Naive B cell (primary cell): ENCODE measurements at places on chromosomes 5 and 9. TPM values are rescaled to one million over a fixed set of nuclear protein-coding genes. Genes with fewer than 3 reads are reported as not detected.

GRCh38 chr9:72315089-72315509, 49.9 kb downstream of the ZFAND5 start:
- H3K4me1 ChIP-seq, result peaks cover 22% of the 10 kb centered on the region
- peak overlapping the region; percentile 40 for H3K4me3 ChIP-seq
- H3K27me3 ChIP-seq, result no peaks in the 10 kb centered on the region
- no peak overlapping the region for H3K27ac ChIP-seq

- H3K36me3 ChIP-seq, result peaks cover 9% of the 10 kb centered on the region
- H3K27ac ChIP-seq, result no peak overlapping the region
- no peak for DNase-seq
- no peak overlapping the region for H3K4me3 ChIP-seq
Observed at GRCh38 chr9:35566417-35566816, 38.6 kb upstream of the TESK1 start.

DNA sequence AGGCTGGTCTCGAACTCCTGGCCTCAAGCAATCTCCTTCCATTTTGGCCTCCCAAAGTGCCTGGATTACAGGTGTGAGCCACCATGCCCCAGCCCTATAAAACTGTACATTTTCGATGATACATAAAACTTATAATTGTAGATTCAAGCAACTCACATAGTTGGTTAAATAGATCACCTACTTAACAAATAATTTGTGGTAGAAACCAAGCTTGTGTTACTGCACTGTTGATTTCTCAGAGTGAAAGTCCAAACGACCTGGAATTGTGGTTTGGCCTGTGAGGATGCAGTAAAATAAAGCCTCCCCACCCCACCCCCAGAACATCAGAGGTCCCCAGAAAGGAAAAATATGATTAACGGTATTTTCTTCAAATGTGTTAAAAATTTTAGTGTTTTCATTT, 92.7 kb downstream of the TRIO start:
- H3K4me3 ChIP-seq, result no peak overlapping the region
- DNase-seq, result no peak
- no peaks in the 10 kb centered on the region for H3K27me3 ChIP-seq
- H3K27ac ChIP-seq, result no peak overlapping the region
- H3K4me1 ChIP-seq, result peaks cover 53% of the 10 kb centered on the region
- no peaks in the 10 kb centered on the region for H3K36me3 ChIP-seq

DNA sequence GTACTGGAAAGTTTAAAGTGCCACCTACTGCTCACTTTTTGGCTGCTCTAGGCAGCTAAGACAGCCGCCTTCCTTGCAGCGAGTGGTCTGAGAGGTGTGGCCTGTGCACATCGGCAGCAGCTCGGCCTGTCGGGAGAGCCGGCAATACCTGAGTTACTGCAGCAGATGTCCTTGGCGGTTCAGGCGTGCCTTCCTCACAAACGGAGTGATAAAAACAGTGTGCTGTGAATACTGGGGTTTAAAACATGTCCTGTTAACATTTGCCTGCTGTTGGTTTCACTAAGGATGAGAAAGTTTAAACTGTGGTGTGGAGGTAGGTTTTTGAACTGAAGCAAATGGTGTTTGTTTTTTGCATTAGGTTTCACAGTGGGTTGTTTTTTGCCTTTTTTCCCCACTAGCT, 12.9 kb downstream of the TRAF2 start:
- no peaks in the 10 kb centered on the region for H3K27me3 ChIP-seq
- no peak for DNase-seq
- H3K4me1 ChIP-seq, result peaks cover 29% of the 10 kb centered on the region
- H3K4me3 ChIP-seq, result no peak overlapping the region

DNA sequence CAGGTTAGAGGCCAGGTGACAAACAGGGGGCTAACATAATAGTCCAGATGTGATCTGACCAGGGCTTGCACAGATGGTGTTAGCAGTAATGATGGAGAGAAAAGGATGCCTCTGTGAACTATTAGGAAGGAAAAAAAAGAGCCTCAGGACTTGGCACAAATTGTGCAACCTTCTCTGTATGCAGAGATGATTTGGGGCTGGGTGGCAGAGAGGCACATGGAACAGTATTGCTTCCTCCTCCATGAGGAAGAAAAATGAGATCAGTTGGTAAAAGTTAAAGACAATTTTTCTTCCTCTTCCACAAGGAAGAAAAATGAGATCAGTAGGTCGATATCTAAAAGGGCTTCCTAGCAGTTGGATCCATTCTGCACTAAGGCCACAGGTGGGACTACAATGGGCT, 13.9 kb upstream of the ANXA6 start:
- no peak overlapping the region for H3K4me3 ChIP-seq
- DNase-seq, result no peak
- H3K27me3 ChIP-seq, result no peaks in the 10 kb centered on the region
- H3K36me3 ChIP-seq, result no peaks in the 10 kb centered on the region
- H3K27ac ChIP-seq, result peak overlapping the region; percentile 91

- H3K4me3 ChIP-seq, result no peak overlapping the region
- no peaks in the 10 kb centered on the region for H3K36me3 ChIP-seq
- H3K27me3 ChIP-seq, result no peaks in the 10 kb centered on the region
- DNase-seq, result no peak
- no peaks in the 10 kb centered on the region for H3K4me1 ChIP-seq
- no peak overlapping the region for H3K27ac ChIP-seq
Observed at GRCh38 chr5:112511920-112512319, 92.8 kb upstream of the EPB41L4A start.

GRCh38 chr9:133991964-133992779, at the start of gene VAV2:
Gene VAV2 (minus strand): TSS chr9:133992324. CDS start chr9:133992278, 46 bp downstream.
- peak; percentile 68 for DNase-seq
- peak within 1 kb of the TSS; percentile 88 for H3K4me3 ChIP-seq
- peaks cover 52% of the 10 kb centered on the region for H3K4me1 ChIP-seq
- H3K36me3 ChIP-seq, result no peaks in the 10 kb centered on the region

DNA sequence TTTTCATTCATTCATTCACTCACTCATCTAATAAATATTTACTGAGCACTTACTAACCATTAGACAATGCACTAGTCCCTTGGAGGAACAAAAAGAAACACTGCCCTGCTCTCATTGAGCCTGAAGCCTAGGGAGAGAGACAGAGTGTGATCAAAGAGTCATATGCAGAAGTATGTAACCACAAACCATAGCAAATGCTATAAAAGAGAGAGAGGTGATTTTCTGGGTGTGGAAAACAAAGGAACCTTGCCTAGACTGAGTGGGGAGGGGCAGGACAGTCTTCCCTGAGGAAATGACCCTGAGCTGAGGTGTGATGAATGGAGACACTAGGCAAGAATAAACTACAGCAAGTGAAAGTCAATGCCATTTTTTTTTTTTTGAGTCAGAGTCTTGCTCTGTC, 10.8 kb upstream of the ADRA1B start:
- H3K4me1 ChIP-seq, result no peaks in the 10 kb centered on the region
- peaks cover 34% of the 10 kb centered on the region for H3K27me3 ChIP-seq
- no peaks in the 10 kb centered on the region for H3K36me3 ChIP-seq
- peak overlapping the region; percentile 15 for H3K27ac ChIP-seq

DNA sequence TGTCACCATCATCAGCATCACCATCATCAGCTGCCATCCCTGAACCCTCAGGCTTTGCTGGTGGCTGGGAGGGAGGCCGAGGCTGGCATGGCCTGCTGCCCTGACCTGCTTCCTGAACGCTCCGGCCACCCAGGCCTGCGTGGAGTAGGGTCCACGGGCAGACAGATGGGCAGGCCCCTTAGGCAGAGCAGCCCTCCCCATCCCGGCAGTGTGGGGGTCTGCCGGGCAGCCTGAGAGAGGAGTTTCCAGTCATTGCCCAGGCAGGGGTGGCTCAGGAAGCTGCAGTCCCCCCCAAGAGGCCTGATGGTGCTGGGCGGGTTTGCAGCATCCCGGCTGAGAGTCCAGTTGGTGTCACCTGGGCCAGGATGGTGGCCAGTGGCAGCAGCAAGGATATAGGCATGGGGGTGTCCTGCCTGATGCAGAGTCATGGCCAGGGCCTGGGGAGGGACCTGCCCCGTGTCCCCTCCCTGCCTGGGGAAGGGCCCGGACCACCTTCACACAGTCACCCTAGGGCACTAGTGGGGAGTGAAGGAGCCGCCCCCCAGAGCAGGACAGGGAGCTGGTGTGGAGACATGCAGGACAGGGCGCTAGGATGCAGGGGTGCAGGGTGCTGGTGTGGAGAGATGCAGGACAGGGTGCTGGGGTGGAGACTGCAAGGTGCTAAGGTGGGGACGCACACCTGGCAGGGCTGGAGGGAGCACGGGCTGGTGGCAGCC, 7.7 kb upstream of the EGFL7 start:
- no peak overlapping the region for H3K4me3 ChIP-seq
- peaks cover 34% of the 10 kb centered on the region for H3K4me1 ChIP-seq
- DNase-seq, result no peak
- no peak overlapping the region for H3K27ac ChIP-seq
- H3K27me3 ChIP-seq, result peaks cover 34% of the 10 kb centered on the region

DNA sequence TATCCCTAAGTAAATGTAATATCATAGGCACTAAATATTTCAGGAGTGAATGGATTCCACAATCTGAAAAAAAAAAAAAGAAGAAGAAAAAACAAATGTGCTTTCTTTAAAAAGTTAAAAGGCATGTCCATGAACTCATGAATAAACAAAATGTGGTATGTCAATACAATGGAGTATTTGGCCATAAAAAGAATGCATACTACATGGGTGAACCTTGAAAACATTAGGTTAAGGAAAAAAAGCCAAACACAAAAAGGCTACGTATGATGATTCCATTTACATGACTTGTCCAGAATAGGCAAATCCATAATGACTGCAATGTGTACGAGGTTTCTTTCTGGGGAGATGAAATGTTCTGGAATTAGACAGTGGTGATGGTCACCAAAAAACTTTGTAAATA, 45.3 kb downstream of the FNIP1 start:
- H3K27me3 ChIP-seq, result no peaks in the 10 kb centered on the region
- no peak overlapping the region for H3K27ac ChIP-seq
- no peak overlapping the region for H3K4me3 ChIP-seq
- peaks cover 29% of the 10 kb centered on the region for H3K4me1 ChIP-seq
- DNase-seq, result no peak

DNA sequence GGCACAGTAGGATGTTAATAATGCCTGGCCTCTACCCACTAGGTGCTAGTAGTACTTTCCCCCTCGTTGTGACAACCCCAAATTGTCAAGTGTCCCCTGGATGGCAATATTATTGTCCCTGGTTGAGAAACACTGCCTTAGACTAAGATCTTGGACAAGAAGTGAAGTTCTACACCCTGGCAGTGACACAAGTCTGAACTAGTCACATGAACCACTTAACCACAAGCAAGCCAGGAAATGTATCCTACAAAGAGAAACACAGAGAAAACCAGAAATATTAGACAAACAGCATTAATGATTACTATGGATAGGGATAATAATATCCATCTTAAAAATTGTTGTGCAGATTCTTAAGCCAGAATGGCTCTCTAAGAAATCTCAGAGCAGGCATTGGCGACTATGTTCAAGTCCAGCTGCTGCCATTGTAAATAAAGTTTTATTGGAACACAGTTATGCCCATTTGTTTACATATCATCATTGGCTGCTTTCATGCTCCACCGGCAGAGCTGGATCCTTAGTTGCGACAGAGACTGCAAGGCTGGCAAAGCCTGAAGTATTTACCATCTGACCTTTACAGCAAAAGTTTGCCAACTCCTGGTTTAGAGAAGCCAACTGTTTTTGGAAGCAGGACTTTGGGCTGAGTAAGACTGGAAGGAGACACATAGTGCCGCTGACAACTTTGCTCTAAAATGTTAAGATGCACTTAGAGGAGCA, 80.8 kb downstream of the NTRK2 start:
- H3K27me3 ChIP-seq, result no peaks in the 10 kb centered on the region
- no peak overlapping the region for H3K27ac ChIP-seq
- H3K4me1 ChIP-seq, result no peaks in the 10 kb centered on the region
- H3K4me3 ChIP-seq, result no peak overlapping the region
- no peaks in the 10 kb centered on the region for H3K36me3 ChIP-seq

- peaks cover 88% of the 10 kb centered on the region for H3K27me3 ChIP-seq
- peaks cover 6% of the 10 kb centered on the region for H3K4me1 ChIP-seq
- H3K4me3 ChIP-seq, result no peak overlapping the region
- H3K36me3 ChIP-seq, result no peaks in the 10 kb centered on the region
- DNase-seq, result no peak
Observed at GRCh38 chr9:116152941-116153764, 438 bp upstream of the PAPPA start.

- no peaks in the 10 kb centered on the region for H3K36me3 ChIP-seq
- no peak overlapping the region for H3K4me3 ChIP-seq
- DNase-seq, result no peak
- no peak overlapping the region for H3K27ac ChIP-seq
- H3K4me1 ChIP-seq, result peaks cover 35% of the 10 kb centered on the region
Observed at GRCh38 chr5:56429110-56429561, 196.0 kb upstream of the ANKRD55 start.

DNA sequence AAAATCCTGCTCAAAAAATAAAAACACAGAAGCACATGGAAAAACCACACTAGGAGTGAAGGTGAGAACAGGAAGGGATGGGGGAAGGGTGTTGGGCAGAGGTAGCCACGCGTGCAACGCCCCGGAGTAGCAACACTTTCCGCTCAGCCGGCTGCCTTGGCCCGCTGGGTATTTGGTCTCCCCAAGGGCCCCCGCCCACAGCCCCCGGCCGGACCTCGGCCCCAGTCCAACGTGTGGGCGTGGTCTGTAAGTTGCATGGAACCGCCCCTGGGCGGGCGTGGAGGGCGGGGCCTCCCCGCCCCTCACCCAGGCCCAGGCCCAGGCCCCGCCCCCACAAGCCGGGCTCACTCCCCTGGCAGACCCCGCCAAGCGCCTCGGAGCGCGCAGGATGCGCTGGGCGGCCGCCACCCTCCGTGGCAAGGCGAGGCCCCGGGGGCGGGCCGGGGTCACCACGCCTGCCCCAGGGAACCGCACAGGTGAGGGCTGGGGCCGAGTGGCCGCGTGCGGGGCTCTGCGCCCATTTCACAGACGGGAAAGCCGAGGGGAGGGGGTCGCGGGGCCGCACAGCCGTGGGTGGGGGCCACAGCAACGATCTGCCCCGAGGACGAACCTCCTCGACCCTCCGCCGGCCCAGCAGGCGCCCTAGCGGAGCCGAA, at the start of gene SUSD3:
Gene SUSD3, plus strand, starts transcription at position 347 of the 656 bp plus-strand sequence. Its CDS starts 42 bp downstream, at position 389.
- H3K27me3 ChIP-seq, result no peaks in the 10 kb centered on the region
- peaks cover 72% of the 10 kb centered on the region for H3K4me1 ChIP-seq
- H3K27ac ChIP-seq, result peak within 1 kb of the TSS; percentile 93
- peak within 1 kb of the TSS; percentile 86 for H3K4me3 ChIP-seq

The GOLM1 gene
- polyA plus RNA-seq, result 0.29 TPM

The SHROOM1 gene
- polyA plus RNA-seq, result not detected

The P4HA2 gene
- polyA plus RNA-seq, result not detected

The GRXCR2 gene
- polyA plus RNA-seq, result not detected

The CDKN2B gene
- polyA plus RNA-seq, result not detected

The DMRT2 gene
- polyA plus RNA-seq, result not detected

The CCNJL gene
- polyA plus RNA-seq, result not detected

The PNPLA7 gene
- 3.0 TPM for polyA plus RNA-seq

The RLN2 gene
- polyA plus RNA-seq, result 2.2 TPM

The ADAMTSL2 gene
- not detected for polyA plus RNA-seq

The SPATA31D1 gene
- not detected for polyA plus RNA-seq
